KG1 (cell line): ENCODE measurements at places on chromosomes 16 and 17.

DNA sequence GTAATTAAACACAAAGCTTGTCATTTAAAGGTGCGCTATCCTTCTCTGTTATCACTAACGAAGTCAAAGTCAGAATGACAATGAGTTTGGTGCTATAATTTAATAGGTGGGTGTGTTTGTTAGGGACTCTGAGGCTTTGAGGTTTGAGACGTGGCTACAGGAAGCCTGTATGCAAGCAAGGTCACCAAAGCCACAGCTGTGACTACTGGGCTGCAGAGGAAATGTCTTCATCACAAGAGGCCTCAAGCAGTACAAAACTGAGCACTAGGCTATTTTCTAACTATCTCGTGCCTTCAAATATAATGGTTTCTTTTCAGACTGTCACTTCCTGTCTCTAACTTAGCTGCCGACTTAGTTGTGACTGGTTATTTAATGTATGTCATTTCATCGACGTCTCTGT is 141.2 kb downstream of the AATF start:
- DNase-seq = peak; percentile 28

- DNase-seq = no peak
Observed at GRCh38 chr17:79658811-79659207, 48.0 kb upstream of the RBFOX3 start.

GRCh38 chr17:81839301-81839700 is 4.5 kb upstream of the PPP1R27 start:
- DNase-seq = no peak

- no peak for DNase-seq
Observed at GRCh38 chr17:48995974-48996721, 1.0 kb upstream of the IGF2BP1 start.

DNA sequence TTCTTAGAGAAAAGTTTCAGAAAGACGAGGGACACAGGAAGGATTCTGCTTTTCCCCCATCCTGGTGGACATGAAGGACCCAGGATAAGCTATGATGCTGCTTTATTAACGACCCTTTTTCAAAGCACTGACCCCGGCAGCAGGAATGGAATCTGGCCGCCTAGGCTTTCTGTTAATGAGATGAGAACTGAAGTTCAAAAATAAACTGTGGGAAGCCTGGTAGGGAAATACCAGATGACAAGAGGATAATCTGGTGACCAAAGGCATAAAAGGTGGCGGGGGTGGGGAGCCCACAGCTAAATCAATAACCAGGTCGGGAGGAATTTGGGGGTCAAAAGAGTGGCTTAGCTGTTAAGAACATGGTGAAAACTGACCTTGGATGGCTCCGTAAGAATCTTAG is 171.0 kb downstream of the XYLT1 start:
- DNase-seq = no peak

- no peak for DNase-seq
Observed at GRCh38 chr16:26157319-26157718, 465.6 kb downstream of the HS3ST4 start.

DNA sequence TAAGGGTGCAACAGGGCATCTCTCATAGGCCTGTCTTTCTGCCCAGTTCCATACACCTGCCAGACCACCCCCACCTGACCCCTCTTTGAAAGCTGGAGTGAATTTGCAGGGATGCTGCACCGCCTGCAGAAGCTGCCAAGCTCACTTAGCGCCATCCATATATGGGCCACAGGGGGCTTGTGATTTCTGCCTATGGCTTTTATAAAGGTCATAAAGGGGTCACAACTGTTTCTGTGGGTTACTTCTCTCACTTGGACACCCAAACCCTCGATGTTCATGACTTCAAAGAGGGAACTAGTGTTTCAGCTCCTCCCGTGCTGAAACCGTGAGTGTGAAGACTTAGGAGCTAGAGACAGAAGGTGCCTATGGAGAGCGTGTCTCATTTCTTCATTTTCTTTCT is 23.9 kb upstream of the MEAK7 start:
- DNase-seq = peak; percentile 19

DNA sequence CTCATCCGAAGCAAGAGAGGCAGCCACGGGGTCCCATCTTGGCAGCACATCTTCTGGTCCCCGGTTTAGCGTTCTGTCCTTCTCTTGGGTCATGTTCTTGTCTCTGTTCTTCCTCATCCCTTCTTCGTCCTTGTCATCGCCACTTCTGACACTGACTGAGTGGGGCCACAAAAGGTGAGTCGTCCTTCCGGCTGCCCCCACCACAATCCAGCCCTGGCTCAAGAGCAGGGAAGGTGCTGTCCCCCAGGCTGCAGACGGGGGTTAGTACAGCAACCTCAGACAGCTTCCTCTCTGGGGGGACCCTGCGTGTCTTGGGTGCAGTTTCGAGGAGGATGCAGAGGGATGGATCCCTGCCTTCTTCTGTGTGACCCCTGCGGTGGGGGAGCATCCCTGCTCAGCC is 21.8 kb downstream of the NAA60 start:
- DNase-seq = no peak

- no peak for DNase-seq
Observed at GRCh38 chr16:13127144-13127543, 225.7 kb downstream of the SHISA9 start.

DNA sequence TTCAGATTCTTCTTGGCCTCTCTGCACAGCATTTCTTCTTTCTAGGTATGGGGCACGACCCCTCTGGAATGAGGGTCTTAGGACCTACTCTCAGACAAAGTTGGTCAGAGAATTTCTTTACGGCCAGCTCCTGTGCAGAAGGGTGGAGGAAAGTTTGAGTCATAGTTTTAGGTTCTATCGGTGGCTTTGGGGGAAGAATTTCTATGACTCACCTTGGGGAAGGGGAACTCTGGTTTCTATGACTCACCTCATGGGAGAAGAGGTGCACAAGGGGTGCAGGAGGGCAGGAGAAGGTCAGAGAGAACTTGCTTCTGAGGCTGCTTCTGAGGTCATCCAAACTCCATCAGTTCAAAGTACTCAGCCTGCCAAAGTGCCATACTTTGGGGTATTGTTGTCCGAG is 2.5 kb upstream of the ABCC12 start:
- DNase-seq = no peak

DNA sequence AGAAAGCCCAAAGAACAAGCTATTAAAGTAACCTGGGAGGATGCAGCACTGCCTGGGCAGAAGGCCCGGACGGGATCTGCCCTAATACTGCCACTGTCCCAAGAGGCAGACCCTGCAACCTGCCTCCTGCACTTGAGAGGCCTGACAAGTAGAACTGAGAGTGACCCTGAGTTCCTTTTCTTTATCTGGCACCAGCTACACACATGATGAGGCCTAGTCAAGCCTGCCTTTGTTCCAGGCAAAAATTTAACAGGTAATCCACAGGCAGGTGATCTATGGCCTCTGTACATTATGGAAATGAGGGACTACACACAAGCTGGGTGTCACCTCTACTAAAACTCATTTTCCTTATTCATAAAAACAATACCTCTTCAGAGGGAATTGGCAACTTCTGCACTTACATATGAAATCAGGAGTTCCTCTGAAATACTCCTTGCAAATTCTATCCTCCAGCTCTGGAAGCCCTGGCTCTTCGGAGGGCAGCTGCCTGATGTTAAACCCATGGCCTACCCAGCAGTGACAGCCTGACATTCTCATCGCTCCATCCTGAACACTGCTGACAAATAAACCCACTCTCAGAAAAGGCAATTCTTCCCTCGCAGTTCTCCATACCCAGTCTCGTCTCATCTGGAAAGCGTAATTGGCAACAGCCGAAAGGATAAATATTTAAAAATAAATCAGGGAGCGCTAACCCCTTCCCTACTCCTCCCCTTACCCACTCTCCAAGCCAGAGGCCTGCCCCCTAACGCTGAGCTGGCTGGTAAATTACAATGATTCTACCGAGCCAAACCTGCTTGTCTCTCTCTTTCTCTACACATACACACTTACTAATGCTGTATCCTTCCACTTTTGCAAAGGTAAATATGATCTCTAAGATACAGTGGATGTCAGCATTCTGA is 2.5 kb upstream of the ZFHX3 start:
- DNase-seq = no peak

DNA sequence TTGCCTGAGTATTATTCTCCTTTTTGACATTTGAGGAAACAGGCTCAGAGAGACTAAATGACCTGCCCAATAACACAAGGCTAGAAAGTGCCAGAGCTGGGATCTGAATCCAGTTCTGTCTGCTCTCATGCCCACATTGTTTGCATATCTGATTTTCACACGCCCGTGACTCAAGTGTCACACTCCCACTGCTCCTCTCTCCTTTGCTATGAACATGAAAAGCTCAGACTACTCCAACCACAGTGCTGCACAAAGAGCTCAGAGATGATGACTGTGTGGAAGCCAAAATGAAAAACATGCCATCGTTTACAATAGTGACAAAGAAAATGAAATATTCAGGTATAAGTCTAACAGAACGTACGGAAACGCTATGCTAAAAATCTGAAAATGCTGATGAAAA is 107.9 kb downstream of the SMG6 start:
- no peak for DNase-seq

DNA sequence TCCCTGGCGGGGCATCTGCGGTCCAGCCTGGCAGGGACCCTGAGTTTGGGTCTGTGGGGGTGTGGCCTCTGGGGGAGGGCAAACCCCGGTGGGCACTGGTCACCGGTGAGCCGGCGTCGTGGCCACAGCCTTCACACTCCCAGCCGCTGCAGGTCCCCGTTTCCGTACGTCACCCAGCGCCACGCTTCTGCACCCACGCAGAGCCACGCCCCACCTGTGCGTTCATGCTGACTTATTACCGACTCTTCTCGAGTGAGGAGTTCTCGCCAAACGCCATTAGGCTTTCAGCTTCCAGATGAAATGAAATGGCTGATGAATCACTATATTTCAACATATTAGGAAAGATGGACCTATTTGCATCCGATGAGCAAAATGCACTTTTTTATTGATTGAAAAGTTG is 8.8 kb upstream of the SSTR5 start:
- DNase-seq = no peak

- DNase-seq = peak; percentile 81
Observed at GRCh38 chr16:30527635-30528178, 1.3 kb upstream of the ZNF768 start.

DNA sequence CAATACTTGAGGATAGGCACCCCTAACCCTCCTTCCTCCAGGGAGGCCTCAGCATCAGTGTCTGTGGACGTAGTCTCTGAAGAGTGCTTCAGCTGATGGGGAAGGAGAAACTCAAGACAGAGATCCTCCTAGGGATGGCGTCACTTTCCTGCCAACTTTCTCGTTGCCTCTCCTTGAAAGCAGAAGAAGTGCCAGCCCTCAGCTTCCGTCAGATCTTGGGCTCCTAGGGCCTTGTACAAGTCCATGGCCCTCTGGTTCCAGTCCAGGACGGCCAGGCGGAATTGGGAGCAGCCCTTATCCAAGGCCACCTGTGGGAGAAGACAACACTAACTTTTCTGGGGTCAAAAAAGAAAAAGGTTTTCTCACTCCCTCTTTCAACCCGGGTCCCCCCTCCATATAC is 1.3 kb downstream of the SAT2 start:
- no peak for DNase-seq

DNA sequence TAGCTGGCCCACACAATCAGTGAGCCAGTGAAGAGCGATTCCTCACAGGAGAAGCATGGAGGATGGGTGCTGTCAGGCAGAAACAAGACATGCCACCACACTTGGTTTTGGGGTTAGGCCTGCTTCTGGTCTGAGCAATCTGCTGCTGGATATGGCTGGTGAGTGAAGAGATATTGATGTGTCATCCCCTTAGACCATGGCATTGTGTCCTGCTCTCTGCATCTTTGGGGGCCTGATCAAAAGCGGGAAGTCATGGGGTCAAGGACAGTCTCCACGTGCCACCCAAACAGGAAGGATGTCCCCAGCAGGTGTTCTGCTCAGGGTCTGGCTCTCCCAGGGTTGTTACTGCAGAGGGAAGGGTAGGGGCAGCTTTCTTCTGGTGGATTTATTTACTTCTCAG is 140.7 kb downstream of the PRKCB start:
- peak; percentile 14 for DNase-seq
